ENCODE measurements at places on chromosomes 5 and 9.
A peak's percentile ranks its signal among the peaks of the same experiment; 100 is the strongest.

DNA sequence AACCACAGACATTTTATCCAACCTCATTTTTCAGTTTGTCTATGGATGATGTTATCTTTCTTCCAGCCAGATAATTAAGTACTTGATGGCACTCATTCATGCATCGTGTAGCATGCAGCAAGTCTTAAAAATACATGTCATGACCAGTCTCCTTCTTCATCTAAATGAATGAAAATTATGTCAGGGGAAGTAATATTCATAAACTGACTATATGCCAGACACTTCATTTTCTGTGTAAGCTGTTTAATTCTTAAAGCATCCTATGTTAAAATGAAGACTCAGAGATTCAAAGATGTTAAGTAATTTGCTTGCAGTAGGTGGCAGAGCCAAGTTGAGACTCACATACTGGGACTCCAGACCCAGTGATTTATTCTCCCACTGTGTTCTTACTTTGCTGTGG is 181.7 kb upstream of the CD180 start:
- no peak for DNase-seq

GRCh38 chr5:86463339-86463738 is 154.4 kb upstream of the COX7C start:
- DNase-seq: no peak

GRCh38 chr5:125059255-125060002 is 313.0 kb upstream of the ZNF608 start:
- DNase-seq: no peak

GRCh38 chr9:69871118-69871834 is 50.7 kb downstream of the CFAP95 start:
- peak; percentile 76 for DNase-seq

DNA sequence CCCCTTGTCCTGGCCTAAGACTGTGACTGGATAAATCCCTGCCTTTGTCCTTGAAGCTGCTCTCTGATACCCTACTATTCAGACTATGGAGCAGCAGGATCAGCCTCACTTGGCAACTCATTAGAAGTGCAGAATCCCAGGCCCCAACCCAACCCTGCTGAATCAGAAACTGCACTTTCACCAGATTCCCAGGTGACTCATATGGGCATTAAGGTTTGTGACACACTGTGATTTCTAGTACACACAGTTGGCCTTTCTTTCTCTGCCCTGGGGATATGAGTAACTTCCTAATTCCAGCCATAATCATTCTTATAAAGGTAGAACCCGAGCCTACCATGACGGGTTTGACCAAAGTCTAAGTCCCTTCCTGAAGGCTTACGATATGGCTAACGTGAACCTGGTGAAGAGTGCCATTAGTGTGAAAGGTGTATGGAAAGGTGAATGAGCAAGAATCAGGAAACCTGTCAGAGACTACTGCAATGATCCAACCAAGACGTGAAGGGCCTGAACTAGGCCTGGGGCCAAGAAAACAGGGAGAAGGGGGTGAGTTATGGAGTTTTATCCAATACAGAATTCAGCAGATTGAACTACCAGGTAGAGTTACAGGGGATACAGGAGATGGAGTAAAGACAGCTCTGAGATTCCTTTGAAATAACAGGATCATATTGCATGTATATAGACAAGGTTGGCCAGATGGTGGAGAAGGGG is 533.0 kb downstream of the BNC2 start:
- peak; percentile 91 for DNase-seq

DNA sequence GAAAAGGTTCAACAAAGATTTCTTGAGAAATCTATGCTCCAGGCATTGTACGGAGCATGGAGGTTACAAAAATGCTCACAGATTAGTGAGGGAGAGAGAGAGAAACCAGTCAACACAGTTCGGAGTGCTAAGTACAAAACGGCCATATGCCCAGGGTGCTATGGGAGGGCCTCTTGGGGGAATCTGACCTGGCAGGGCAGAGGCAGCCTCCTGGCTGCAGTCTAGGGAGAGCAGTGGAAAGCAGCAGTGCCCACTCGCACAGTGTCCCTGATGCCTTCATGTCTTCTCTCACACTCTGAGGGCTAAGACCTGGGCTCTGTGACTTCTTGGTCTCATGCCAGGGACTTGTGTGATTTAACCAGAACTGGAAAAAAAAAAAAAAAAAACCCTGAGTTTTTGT is 29.8 kb upstream of the SMC5 start:
- DNase-seq: no peak

DNA sequence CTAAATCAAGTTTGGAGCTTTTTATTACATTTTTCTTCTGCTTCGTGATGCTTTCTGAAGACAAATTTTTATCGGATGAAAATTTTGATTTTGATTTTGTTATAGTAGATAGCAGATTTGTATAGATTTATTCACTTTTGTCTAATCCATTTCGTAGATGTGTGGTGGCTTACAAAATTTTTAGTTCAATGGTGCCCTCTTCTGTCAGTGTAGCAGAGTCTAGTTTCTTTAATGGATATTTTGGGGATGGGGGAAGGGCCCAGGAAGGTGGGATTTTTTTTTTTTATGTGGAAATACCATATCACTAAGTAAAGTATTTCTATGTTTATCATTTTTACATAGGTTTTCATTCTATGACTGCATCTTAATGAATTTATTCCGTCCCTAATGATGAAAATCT is 259.9 kb upstream of the TARS1 start:
- peak; percentile 59 for DNase-seq

DNA sequence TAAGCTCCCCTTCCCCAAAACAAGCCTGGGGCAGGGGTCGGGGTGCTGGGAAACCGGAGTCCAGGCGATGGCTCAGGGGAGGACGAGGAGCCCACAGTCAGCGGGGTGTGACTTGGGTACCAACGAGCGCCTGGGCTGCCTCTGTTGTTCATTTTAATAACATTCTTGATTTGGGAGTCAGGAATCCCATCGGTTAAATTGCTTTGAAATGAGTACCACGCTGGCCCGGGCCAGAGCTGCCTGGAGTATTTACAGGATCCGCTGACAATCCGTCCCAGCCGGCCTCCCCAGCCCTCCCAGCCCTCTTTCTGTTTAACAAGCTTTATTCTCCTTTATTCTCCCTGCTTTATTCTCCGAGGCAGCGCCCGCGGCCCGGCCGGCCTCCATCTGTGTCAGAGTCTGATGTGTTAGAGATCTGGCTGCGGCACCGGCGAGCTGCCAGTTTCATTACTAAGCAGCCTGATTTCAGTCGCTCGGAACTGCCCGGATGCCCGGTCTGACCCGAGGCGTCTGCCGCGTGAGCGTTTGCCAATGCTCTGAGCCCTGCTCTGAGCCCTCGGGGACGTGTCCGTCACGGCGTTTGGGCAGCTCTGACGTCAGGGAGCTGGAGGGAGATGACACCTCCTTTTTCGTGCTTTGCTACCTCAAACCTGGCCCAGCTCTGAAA is 16.5 kb upstream of the QRFP start:
- DNase-seq: peak; percentile 47

- DNase-seq: no peak
Measured at GRCh38 chr9:69104830-69105527, 69.1 kb upstream of the TJP2 start.

- DNase-seq: no peak
Measured at GRCh38 chr5:129113867-129114266, 19.3 kb downstream of the ISOC1 start.

- no peak for DNase-seq
Measured at GRCh38 chr5:124132843-124133242, 613.6 kb downstream of the ZNF608 start.

DNA sequence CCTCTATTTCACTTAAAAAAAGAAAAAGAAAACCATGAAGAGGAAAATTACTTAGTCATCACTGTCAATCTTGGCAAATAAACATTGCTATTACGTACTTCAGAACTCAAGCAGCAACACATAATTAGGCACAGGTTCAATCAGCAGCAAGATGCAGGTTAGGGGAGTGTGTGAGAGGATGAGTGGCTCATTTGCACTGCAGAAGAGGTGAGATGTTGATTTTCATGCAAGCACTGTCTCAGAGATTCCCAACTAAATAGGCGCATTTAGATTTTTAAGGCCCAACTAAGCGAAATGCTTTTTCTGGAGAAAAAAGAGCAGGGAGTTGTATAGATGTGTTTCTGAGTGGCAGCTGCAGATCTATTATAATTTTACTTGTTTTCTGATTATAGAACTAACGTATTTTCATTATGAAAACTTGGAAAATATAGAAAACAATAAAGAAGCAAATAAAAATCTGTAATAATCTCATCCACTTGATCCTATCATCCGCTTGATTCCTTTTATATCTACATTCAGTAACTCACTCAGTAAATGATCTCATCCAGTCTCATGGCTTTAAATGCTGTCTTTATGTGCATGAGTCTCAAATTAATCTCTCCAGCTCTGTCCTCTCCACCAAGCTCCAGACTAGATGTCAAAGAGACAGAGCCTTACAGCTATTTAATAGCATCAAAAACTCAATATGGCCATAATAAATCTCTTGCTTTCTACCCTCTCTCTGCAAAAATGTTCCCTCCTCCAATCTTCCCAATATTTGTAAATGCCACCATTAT is 162.5 kb downstream of the ZNF462 start:
- DNase-seq: no peak
